CD4-positive, alpha-beta memory T cell (primary cell): ENCODE measurements at places on chromosomes 3 and 15.

DNA sequence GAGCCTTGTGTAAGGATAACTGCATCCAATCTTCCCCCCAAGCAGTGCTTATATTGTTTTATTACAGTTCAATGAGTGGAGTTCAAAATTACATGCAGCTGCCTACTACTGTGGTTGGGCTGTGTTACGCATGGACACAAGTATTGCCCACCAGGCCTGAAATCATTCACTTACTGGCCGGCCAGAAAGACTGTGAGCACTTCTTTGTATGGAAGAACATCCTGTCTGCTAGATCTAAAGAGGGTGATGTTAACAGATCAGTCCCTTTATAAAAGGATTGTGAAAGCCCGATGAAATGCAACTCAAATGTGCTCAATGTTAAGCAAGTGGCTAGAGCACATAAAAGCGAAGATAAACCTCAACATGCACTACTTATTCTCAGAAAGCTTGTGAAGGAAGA is 132.5 kb downstream of the FOXP1 start:
- DNase-seq = no peak

- no peak for DNase-seq
Measured at GRCh38 chr3:176628101-176628639, 569.1 kb downstream of the TBL1XR1 start.

DNA sequence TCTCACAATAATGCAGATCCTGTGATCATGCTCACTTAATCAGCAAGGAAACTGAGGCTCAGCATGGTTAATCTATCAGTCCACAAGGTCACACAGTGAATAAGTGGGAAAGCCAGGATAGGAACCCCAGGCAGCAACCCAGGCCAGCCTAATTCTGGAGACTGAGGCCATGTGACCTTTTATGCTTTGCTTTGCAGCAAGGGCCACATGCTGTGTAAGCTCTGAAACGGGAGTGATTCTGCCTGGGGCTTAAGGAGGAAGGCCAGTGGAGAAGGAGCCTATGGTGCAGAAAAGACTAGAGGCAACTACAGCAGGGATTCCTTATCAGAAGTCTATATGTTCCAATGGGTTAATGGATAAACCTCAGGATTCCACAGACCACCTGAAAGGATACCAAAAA is 157.6 kb upstream of the PPP2R3A start:
- no peak for DNase-seq

DNA sequence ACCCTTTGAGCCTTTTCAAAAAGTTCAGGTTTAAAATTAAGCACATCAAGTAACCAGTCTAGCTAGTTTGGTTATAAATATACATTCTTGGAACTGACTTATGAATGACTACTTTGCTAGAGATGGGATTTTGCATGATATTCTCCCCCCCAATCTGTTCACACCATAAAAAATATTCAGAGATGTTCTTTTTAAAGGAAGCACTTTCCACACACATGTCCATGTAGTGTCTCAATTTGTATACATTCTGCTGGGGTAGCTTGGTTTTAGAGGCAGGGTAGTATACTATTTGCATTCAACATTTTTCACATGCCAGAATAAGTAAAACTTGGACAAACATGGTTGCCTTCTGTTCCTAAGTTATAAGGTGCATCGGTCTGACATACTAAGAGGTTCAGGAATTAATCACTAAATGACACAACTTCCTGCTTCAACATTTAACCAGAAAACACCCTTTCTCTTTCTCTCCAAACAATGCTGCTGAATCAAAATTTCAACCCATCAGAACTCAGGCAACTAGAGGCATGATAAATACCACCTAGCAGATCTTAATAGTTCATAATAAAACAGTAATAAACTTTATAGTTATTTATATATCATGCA is 57.0 kb downstream of the SUMF1 start:
- DNase-seq = no peak

DNA sequence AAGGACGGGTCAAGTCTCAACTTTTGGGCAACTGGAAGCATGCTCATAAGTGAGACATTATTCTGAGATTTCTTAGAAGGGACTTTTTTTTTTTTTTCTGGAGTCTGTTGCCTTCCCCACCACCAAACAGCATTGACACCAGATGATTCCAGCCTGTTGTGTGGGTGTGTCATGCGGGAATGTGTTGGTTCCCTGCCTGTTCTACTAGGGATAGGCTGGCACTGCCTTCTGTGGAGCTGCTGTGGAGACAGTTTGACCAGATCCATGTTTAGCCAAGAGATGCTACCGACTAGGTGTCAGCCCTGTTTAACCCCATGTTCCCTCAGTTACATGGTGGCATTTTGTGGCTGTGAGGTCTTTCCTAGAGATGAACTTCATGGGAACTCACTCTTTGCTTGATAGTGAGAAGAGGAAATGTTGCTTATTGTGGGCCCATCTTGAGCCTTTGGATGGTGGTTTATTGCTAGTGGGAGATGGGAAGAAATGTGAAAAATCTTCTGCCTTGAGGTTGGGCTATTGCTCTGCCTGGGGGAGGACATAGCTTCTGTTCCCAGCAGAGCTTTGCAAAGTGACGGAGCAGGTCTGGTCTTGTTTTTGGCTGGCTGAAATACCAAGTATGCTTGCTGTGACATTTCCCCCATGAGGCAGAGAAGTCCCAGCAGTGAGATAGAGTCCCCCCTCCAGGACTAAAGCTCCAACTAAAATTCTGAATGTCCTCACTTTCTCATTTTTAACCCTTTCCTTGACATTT is 31.3 kb downstream of the TRAK1 start:
- no peak for DNase-seq

- DNase-seq = no peak
Measured at GRCh38 chr15:88537591-88538317, 8.7 kb downstream of the DET1 start.

DNA sequence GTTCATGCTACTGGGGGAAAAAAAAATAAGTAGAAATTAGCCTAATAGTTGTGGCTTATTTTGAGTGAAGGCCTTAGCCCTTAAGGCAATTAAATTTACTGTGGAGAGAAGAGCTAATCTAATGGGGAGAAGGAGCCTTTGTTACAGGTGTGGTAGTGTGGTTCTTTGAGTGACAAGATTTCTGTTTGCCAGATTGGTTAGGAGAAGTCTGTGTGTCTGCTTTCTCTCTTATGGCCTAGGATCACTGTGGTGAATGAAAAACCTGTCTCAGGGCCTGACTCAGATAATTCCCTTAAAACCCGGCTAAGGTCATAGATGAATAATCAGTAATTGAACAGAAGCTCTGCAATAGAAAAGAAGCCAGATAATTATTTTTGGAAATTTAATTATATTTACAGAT is 27.0 kb downstream of the OPA1 start:
- no peak for DNase-seq

DNA sequence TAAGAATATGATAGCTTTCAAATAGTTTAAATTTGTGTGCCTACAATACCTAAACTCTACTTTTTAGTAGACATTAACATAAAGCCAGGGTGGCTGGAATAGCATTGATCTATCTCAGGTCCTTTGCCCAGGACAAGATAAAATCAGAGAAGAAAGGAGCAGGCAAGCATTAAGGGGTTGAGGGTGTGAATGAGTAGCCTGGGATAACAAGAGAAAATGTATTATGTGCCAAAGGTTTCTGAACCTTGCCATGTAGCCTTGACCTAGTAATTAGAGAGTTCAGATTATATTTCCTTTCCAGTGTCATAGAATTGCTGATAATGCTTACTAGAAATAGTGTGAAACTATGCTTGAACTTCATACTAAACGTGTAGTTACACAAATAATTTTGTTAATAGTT is 22.9 kb downstream of the ATP11B start:
- DNase-seq = no peak

DNA sequence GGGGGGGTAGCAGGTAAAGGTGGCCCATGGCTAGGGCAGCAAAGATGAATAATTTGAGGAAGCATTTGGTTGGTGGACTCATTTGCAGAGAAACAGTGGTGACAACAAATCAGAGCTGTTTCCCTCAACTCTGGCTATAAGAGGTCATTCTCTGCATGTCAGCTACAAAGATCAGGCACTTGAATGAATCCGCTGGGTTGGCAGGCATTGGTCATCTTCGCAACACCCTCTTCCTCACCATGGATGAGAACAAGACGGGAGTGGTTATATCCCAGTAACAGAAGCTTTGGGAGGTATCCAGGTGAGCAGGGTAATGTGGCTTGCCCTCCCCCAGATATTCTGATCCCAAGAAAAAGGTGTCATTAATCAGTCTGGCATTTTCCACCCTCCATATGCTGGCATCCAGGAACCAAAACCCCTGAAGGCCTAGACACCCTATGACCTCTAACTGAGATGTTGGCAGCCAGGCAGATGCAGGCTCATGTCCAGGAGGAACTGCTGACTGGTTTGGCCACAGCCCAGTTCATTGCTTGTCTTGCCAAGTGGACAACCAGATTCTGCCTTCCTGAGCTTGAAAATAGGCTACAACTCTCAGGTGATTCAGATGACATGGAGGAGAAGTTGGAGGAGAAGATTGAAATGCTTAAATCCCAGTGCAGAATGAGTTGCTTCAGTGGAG is 108.9 kb upstream of the TRIM42 start:
- no peak for DNase-seq
